ENCODE measurements at places on chromosomes 11 and 22.

GRCh38 chr11:30583476-30584280 lies 2.5 kb downstream of the MPPED2 start:
- DNase-seq = no peak

DNA sequence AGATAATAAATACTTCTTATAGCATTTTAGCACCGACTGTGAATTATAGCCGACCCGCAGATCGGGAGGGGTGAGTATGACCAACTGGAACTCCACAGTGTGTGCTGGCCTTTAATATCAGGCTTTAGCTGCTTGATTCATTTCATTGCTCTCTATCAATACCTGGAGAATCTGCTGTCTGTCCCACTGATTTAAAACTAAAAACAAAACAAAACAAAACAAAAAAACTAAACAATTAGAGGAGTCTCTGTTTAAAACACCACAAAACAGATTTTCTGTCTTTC lies 216.8 kb downstream of the FAT3 start:
- DNase-seq = no peak

DNA sequence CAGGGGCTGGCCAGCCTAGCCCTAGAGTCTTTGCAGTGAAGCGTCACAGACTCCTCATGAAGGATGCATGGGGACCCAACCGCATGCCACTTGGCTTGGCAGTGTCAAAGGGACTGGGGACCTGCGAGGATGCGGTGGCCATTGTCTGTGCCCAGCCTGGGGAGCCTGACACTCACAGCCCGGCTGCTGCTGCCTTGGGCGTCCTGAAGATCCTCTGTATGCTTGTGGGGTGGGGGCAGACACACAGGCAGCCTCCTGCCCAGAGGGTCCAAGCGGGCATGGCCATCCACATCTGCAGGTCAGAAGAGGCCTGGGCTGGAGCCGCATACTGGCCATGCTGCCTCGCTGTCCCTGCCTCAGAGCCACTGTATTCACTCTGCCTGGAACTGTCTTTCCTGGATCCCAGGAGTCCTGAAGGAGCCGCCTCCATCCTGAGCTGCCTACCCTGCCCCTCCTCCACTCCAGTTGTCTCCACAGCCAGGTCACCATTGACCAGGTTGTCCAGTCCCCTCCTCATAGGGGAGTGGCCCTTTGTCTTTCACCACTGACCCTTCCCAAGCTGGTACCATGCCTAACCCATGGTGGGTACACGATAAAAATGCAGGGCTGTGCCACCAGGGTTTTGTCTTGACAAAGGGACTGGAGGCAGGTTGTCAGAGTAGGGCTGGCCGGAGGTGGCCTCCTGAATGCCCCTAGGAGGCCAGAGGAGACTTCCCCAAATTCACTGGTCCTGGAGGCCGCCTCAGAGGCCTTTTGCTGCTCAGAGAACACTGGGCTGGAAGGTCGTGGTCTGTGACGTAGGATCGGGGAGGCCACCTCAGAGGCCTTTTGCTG lies 107.0 kb downstream of the KCNQ1OT1 start:
- DNase-seq = no peak

DNA sequence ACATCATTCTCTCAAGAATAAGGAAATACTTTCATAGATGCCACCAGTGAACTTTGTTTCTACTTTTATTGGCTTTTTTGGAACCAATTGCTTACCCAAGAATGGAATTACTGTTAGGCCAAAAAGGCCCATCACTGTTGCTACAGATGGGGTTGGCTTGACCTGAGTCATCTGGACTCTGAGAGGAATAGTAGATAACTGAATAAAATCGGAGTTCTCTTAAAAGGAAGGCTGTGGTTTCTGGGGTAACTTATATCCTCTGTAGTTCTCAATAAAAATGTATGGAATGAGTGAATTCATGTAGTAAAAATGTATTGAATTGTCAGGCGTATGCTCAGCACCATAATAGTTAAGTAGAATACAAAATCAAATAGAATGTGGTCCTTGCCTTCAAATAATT lies 56.6 kb downstream of the ARHGEF12 start:
- DNase-seq = no peak

GRCh38 chr22:21714786-21715185 lies 20.8 kb downstream of the YPEL1 start:
- no peak for DNase-seq

DNA sequence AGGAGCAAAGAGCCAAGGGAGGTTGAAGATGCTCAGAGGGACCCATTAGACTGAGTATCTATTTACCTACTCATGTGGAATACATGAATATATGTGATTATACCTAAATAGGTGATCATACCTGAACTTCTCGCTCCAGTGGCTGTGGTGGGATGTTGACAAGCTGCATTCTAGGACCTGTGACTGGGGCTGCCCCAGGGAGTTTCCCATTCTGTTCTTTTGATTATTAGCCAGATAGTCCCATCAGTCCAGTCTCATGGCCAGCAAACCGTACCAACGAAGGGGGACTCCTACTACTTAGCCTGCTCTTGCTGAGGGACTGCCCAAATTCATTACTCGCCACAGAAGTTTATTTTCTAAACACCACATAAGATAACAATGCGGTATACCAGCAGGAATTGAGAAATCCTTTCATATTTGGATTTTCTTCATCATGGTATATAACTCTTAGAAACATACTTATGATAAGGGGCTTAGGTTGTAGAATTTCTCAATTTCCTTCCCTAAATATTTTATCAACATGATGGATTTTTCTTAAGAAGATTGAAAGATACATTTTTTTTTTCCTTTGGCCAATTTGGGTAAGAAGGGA lies 273.9 kb downstream of the NTM start:
- no peak for DNase-seq

DNA sequence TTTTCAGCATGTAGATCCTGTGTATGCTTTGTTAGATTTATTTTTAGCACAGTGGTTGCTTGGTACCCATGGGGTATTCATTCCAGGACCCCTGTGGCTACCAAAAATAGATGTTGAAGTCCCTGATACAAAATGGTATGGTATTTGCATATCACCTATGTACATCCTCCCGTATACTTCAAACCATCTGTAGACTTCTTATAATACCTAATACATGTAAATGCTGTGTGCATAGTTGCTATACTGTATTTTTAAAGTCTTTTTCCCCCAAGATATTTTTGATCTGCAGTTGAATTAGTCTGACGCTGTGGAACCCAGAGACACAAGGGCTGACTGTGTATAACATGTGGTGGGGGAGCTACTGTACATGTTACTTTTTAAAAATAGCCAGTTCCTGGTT lies 101.1 kb downstream of the ATXN10 start:
- DNase-seq = no peak

DNA sequence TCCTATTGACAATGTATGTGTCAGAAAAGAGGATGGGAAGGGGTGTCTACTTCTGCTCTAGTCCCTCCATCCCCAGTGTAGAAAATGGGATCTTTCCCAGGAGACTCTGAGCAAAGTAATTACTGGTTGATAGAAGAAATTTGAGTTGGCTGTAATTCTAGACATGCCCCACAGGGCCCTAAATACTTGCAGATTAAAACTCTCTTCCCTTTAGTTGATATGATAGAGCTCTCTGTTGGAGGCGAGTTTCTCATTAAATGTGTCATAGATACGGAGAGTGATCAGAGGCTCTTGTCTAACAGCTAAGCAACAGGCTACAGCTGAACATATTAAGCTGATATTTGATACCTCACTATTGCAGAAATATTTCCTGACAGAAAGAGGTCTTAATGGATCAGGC lies 32.9 kb downstream of the OR52E1 start:
- DNase-seq = no peak

GRCh38 chr22:31838917-31839316 lies 85.1 kb downstream of the DEPDC5 start:
- no peak for DNase-seq

GRCh38 chr11:126328938-126329643 lies 25.2 kb downstream of the DCPS start:
- DNase-seq = no peak

GRCh38 chr11:36388951-36389350 lies 92.9 kb downstream of the PRR5L start:
- DNase-seq = no peak

DNA sequence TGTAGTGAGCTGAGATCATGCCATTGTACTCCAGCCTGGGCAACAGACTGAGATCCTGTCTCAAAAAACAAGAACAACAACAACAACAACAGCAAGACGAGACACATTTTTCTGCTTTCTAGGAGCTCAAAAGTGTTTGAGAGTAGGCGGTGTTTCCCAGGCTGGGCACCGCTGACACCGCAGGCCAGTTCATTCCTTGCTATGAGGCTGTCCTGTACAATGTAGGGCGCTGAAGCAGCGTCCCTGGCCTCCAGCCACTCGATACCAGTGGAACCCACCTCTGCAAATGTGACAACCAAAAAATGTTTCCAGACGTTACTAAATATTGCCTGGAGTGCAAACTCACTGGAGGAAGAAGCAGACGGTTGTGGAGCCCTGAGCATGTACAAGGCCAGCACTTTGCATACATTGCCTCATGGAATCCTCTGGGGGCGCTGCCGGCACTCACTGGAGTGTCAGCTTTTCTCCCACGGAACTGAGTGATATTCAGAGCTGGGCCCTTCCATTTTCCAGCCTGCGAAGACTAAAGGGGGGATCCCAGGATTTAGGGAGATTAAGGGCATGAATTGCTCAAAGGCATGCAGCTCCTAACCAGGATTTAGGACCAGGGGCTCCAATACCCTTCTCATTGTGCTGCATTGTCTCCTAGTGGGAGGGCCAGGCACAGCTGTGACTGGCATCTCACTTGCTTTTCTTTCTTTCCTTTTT lies 5.8 kb upstream of the MIEF1 start:
- no peak for DNase-seq

DNA sequence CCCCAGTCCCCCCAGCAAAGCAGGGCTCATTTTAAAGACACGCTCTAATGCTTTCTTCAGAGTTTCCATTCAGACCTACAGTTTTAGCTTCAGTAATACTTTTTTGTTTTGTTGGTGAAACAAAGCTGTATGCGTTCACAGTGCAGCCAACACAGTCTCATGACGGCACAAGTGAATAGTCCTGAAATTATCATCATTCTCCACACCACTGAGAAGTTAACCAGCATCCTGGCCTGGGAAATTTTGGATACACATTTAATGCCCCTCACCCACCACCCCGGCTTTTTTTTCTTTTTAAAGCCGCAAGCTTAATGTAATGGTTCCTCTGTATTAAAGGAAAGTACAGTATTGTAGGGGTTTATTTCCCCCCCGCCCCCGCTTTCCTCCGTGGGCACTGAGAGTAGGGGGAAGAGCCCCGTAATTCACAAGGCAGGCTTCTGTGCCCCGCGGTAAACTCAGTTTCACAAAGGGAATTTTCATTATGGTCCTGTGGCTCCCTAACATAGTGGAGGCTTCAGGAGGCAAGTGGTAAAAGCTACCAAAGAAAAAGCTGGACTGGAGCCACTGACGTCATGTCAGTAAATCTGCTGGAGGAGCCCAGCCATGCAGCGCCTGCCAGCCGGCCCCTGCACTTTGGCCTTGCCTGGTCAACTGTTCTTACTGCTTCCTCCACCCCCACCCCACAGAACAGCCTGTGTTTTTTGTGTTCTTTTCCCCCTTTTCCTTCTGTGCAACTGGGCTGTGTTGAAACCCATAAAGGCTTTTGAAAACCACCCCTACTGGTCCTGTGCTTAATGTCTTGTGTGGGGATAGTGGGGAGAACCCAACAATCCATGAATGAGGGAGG lies 18.2 kb downstream of the TEAD1 start:
- DNase-seq = no peak

GRCh38 chr11:122724520-122724919 lies 69.0 kb downstream of the UBASH3B start:
- DNase-seq = no peak

- peak; percentile 43 for DNase-seq
Measured at GRCh38 chr22:20571531-20572007, 64.2 kb downstream of the MED15 start.

DNA sequence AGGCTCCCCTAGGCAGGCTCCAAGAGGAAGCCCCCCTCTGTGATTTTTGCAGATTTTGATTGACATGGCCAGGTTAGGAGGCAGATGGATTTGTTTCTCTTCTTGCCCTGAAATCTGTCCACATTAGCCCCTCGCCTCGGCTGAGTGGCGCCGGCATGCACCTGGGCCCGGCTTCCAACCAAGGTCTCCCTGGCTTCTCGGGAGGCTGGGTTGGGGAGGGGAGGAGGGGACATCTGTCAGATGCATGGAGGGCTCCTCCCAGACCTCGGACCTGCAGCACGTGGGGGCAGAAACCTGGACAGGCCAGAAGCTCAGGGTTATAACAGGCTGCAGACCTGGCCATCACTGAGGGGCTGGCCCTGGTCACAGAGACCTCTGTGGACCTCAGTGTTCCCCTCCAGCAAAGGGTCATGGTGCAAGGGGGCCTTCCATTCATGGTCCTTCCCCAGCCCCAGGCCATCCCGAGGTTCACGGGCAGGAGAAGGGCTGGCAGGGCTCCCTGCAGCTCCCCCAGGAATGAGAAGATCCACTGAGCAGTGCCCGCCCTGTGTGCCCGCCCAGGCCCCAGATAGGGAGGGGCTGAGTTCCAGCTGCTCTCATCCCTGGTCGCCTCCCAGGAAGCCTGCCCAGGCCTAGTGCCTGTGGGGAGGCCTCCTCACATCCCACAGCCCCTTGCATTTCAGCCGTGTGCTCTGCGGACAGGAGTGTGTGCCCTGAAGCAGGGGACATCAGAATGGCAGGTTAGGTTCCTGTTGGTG lies 747.8 kb downstream of the BRD1 start:
- DNase-seq = no peak

DNA sequence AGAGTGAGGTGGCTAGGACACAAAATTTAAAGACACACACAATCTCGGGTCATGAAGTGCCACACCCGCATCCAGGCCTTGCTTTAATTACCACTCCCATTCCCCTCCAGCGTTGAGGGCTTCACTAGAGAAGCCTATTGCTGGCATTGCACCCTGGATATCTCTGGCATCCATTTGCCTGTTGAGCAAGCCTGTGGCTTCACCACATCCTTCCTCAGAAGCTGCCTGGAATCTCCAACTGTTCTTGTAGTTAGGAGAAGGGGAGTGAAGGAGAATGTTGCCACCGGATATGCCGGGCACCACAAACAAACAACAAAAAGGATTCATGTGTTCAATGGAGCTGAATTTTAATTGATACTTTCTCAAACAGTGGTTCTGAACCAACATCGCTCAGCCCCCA lies 34.4 kb upstream of the RCN1 start:
- DNase-seq = no peak

- no peak for DNase-seq
Measured at GRCh38 chr22:50530580-50530876, 716 bp upstream of the TYMP start.

DNA sequence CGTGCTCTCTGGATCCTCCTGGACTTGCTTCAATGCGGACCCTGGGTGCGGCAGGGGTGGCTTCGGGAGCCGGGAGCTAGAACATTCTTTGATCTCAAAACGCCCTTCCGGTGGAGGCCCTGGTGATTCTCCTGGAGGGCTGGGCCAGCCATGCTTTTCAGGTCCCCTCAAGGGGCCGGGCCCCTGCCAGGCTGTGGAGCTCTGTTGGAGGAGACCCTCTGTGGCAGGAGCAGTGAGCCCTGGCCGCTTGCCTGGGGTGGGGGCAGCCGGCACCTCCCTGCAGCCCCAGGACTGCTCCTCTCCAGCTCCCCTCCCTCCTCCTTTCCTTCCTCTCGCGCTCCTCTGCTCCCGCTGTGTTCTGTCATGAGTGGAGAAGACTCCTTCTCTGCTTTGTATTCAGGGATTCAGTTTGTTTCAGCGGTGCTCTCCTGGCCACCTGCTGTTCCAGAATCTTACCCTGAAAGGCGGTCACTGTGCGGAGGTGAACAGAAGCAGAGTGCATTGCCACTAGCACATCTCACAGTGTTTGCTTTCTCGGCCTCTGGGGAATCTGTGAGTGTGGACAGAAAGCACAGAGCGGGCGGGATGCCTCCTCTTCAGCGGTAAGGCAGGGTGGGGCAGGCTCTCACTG lies 289.1 kb downstream of the TBC1D22A start:
- DNase-seq = no peak

- DNase-seq = no peak
Measured at GRCh38 chr22:19503869-19504268, 20.3 kb downstream of the CLDN5 start.

- DNase-seq = no peak
Measured at GRCh38 chr11:113947994-113948393, 26.9 kb upstream of the HTR3A start.

Measured in stimulated activated CD8-positive, alpha-beta memory T cell treated with anti-CD3 and anti-CD28 coated beads, Interleukin-4, amount 100 ng/mL, for 4 hours (primary cell).